ENCODE measurements at places on chromosomes 16 and 17.

- DNase-seq, result no peak
Measured at GRCh38 chr16:10180042-10180770, 2.0 kb downstream of the GRIN2A start.

- DNase-seq, result no peak
Measured at GRCh38 chr16:10561425-10561824, 19.0 kb downstream of the EMP2 start.

GRCh38 chr17:57739402-57740234 is 5.5 kb downstream of the CCDC182 start:
- DNase-seq, result no peak

GRCh38 chr17:74861662-74862107 is 2.0 kb upstream of the GRIN2C start:
- DNase-seq, result no peak

- DNase-seq, result no peak
Measured at GRCh38 chr16:262121-262745, 13.5 kb downstream of the RGS11 start.

DNA sequence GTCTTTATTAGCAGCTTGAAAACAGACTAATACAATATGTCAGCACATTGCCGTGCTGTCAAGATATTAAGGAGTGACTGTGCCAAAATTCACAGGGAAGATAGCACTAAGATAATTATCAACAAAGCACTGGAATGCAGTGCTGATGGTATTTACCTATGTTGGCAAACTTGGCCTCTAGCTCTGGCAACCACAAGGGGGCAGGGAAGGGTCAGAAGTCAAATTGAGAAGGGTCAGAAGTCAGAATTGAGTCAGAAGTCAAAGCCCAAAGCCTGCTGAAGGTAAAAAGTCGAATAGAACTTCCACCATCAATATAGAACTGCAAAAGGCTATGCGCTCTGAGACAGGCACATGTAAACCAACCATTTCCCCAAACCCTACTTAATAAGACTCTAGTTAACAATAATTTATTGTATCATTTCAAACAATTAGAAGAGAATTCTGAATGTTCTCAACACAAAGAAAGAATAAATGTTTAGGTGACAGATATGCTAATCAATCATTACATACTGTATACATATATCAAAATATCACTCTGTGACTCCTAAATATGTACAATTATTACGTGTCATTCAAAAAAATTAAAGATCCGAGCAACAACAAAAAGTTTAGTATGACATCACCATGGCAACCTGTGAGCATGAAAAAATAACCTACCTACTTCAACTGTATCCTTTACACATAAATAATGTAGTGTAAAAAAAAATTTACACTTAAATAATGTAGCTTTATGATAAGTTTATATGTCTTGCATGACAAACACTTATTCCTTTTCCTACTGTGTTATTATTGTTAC is 916.1 kb downstream of the KCNJ2 start:
- no peak for DNase-seq
